ENCODE measurements at places on chromosomes 2 and 18.

DNA sequence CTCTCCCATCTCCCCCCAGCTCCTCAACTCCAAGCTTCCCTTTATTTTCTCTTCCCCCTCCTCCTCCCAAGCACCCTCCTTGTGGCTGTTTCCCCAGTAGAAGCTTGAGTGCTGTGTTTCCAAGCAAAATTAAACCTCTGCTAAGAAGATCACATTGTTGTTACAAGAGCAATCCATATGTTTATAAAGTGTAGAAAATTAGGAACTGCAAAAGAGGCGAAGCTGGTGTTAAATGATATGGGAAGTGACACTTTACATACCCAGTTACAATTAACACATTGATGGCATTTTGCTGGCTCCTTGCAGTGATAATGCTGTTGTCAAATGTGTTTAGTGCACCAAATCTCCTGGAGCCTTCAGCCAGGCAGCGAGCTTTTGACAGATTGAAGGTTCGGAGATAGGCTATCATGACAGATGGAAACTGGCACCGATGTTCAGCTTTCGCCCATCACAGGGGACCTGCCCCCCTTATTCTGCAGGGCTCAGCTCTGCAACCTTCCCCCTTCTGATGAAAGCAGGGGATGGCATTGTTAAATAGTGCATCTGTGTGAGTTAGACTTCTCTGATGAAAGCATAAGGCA is 259.8 kb upstream of the ATP5MC3 start:
- DNase-seq = no peak

GRCh38 chr2:226792155-226792881 is 7.3 kb downstream of the IRS1 start:
- DNase-seq = no peak

DNA sequence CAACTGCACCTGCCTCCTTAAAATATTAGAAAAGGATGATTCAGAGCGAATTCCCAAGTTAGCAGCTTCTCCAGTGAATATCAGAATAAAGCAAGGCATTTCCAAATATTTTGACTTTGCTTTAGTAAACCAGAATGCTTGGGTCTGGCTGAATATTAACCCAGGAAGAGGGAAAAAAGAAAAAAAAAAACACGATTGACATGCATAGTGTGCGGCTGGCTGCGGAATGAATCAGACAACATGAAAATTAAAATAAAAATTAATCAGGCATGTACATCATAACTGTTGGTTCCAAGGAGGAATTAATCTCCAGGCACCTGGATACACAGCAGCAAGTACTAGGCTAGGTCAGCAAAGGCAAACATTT is 105.8 kb upstream of the NCKAP5 start:
- DNase-seq = no peak

DNA sequence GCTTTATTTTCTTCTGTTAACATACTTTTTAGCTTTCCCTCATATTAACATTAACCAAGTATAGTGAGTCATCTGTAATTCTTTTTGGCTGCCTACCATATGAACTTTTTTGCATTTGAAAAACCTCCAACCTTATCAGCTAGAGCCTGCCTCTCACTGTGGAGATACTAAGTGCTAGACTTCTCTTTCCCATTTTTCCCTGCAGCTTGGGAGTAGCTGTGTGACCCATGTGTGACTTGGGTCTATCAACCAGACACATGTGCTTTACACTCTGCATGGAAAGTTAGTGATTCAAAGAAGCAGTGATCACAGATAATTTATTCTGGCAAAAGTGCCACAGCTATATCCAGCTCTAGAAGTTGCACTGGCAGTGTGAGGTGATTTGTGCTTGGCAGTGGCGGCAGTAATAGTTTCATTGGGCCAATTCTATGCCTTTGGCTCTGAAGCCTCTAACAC is 36.3 kb downstream of the PREPL start:
- DNase-seq = no peak

DNA sequence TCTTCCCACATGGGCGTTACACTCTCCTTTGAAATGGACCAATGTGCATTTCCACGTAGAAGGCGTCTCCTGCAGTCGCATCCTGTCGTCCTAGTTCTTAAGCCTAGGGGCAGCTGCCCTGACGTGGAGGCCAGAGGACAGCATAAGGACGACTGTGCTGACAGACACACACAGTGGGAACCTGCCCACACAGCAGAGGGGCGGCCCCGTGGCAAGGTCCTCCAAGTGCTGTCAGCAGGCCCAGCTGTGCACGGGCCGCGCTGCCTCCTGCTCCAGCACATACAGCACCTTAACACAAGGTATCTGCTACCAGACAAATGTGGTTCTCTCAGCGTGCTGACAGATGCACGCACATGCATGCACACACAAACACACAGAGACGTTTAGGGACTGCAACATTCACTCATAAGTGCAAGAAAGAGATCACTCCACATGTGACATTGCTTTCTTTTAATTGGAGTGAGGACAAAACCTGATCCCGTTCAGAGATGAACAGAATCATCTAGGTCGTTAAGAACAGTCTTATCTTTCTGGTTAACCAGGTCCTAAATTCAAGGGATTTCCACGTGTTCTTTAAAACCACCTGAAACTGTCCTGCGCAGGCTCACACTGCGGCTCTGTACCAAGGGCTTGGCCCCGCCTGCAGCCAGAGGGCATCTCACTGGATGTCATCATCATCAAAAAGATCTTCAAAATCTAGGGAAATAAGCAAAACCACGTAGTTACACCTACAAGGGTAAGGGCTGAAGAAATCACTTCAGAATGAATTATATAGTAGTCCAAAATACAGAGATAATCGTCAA is 5.5 kb downstream of the COPS9 start:
- DNase-seq = no peak

DNA sequence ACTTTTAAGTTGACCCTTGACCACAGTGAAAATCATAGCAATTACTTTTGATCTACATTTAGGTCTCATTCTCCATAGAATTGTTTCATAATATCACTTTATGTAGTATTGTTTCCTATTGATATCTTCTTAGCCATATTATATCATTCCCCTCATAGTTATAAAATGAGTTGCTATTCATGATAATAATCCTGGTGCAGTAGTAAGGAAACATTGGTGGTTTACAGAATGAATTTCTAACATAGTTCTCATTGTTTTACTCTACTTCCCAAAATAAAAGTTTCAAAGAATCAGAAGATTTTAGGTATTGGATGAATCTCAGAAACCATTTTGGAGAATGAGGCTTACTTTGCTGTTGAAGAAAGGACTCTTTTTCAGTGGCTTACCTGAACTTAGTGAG is 246.0 kb downstream of the PARD3B start:
- DNase-seq = no peak

DNA sequence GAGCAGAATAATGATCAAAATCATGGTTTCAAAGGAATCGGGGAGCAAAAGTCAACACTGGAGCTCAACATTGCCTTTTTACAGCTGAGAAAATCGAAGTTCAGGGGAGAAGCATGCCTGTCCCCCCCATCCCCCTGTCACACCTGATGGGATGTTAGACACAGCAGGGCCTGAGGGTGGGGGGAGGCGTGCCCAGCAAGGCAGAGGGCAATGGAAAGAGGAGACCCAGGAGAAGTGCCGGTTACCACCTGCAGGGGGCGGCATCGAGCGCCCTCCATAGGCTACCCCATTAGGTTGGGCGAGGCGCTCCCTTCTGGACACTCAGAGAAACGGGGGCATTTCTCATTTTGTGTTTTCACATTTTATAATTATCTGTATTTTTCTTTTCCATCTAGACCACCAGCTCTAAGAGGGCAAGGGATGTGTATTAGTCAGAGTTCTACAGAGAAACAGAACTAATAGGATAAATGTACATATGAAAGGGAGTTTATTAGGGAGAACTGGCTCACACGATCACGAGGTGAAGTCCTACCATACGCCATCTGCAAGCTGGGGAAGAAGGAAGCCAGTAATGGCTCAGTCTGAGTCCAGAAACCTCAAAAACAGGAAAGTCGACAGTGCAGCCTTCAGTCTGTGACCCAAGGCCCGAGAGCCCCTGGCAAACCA is 271.3 kb downstream of the LRATD1 start:
- peak; percentile 7 for DNase-seq

- no peak for DNase-seq
These were observed 174.0 kb upstream of the MYCN start for GRCh38 chr2:15766303-15766861.

- no peak for DNase-seq
These were observed 487.2 kb downstream of the BCL11A start for GRCh38 chr2:60066096-60066839.

GRCh38 chr2:236702657-236703372 is 133.2 kb downstream of the ACKR3 start:
- DNase-seq = no peak

DNA sequence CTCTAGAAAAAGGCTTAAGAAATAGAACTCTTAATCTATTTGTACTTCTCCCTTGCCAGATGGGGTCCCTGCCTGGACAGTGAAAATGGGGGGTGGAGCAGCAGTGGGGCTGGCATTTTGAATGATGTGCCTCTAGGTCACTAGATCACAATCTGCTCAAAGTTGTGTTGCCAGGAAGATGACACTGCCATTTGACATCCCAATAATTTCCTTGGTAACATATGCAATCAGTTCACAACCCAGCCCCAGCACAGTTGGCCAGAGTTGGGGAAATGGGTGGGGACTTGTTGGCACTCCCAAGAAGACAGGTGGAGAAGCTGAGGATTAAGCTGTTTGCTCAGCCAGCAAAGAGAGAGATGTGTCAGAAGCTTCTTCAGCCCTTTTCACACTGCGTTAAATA is 558.3 kb upstream of the KLHL29 start:
- DNase-seq = no peak

Measured in activated CD4-positive, alpha-beta T cell treated with anti-CD3 and anti-CD28 coated beads, Interleukin-2, amount 50 U/mL, for 4 hours (primary cell).